Aorta (tissue), 5 donors: ENCODE measurements at places on chromosomes 11 and 22. TPM values are rescaled to one million over a fixed set of nuclear protein-coding genes. Genes with fewer than 3 reads are reported as not detected.

GRCh38 chr22:26684168-26684567 is 26.8 kb downstream of the MIAT start:
- H3K4me3 ChIP-seq, result no peak overlapping the region
- H3K27ac ChIP-seq, result no peak overlapping the region
- no peaks in the 10 kb centered on the region for H3K27me3 ChIP-seq

Gene DDI1
- total RNA-seq, result not detected

GRCh38 chr11:109971184-109971523 is 122.0 kb upstream of the ZC3H12C start:
- H3K36me3 ChIP-seq, result no peaks in the 10 kb centered on the region
- no peak overlapping the region for H3K27ac ChIP-seq
- H3K27me3 ChIP-seq, result no peaks in the 10 kb centered on the region
- no peaks in the 10 kb centered on the region for H3K4me1 ChIP-seq
- no peak overlapping the region for H3K4me3 ChIP-seq

Gene KCTD14
- total RNA-seq, result 2.0 TPM

DNA sequence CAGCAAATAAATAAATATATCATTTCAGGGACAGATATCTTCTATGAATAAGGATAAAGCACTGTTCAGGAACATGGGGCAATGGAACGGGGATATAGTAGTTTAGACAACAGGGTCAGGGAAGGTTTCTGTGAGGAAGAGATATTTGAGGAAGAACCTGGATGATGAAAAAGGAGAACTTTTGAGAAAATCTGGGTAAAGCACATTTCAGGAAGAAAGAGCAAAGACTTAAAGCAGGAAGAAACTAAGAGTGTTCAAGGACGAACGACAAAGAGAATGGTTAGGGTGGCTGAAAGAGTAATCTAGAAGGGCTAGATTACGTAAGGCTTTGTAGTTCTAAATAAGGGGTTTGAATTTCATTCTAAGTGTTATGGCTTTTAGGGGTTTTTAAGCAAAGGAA is 12.7 kb downstream of the DDI1 start:
- no peaks in the 10 kb centered on the region for H3K4me1 ChIP-seq
- no peaks in the 10 kb centered on the region for H3K27me3 ChIP-seq
- no peak for DNase-seq
- no peak overlapping the region for H3K4me3 ChIP-seq

Gene OR51B5
- 0.71 TPM for total RNA-seq

DNA sequence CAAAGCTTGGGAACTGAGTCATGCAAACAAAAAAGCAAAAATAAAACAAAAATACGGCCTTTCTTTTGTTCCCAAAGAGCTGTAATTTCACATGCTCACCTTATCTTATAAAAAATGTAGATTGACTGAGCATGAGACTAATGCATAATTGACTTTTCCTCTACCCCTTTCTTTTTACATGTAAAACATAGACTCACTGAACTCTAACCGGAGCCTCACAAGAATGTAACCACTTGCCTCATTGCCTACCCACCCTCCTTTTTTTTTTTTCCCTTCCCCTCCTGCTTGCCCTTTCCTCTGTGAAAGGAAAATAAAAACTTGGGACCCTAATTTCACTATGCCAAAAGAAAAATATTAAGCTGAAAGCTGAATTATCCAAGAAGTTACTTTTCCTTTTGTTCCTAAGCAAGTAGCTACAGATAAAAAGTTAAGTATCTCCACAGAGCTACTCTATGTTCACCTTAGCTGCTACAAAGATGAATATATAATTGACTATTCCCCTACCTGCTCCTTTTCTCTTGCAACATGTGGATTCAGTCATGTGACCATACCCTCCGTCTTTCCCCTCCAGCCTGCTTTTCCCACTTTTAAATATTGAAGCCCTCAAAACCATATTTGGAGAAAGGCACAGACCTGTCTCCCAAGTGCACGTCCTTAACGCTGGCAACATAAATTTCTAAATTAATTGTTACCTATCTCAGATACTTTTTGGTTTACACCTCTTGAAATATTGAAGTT is 39.6 kb upstream of the WEE1 start:
- no peaks in the 10 kb centered on the region for H3K27me3 ChIP-seq
- no peak overlapping the region for H3K27ac ChIP-seq
- DNase-seq, result no peak
- H3K4me1 ChIP-seq, result no peaks in the 10 kb centered on the region
- no peak overlapping the region for H3K4me3 ChIP-seq
- no peaks in the 10 kb centered on the region for H3K36me3 ChIP-seq

- peak; percentile 73 for DNase-seq
- no peaks in the 10 kb centered on the region for H3K27me3 ChIP-seq
- peaks cover 15% of the 10 kb centered on the region for H3K4me1 ChIP-seq
- H3K4me3 ChIP-seq, result no peak overlapping the region
Observed at GRCh38 chr11:35145271-35145670, 6.3 kb downstream of the CD44 start.

Gene SLCO2B1
- 82.4 TPM for total RNA-seq

Gene TSGA10IP
- not detected for total RNA-seq

Gene DEFB131B
- not detected for total RNA-seq

Gene GRAP2
- 2.0 TPM for total RNA-seq

Gene AGBL2
- 2.0 TPM for total RNA-seq

- no peak for DNase-seq
- H3K27me3 ChIP-seq, result no peaks in the 10 kb centered on the region
- H3K4me3 ChIP-seq, result no peak overlapping the region
- no peaks in the 10 kb centered on the region for H3K4me1 ChIP-seq
Observed at GRCh38 chr11:122772945-122773344, 65.4 kb upstream of the CRTAM start.

DNA sequence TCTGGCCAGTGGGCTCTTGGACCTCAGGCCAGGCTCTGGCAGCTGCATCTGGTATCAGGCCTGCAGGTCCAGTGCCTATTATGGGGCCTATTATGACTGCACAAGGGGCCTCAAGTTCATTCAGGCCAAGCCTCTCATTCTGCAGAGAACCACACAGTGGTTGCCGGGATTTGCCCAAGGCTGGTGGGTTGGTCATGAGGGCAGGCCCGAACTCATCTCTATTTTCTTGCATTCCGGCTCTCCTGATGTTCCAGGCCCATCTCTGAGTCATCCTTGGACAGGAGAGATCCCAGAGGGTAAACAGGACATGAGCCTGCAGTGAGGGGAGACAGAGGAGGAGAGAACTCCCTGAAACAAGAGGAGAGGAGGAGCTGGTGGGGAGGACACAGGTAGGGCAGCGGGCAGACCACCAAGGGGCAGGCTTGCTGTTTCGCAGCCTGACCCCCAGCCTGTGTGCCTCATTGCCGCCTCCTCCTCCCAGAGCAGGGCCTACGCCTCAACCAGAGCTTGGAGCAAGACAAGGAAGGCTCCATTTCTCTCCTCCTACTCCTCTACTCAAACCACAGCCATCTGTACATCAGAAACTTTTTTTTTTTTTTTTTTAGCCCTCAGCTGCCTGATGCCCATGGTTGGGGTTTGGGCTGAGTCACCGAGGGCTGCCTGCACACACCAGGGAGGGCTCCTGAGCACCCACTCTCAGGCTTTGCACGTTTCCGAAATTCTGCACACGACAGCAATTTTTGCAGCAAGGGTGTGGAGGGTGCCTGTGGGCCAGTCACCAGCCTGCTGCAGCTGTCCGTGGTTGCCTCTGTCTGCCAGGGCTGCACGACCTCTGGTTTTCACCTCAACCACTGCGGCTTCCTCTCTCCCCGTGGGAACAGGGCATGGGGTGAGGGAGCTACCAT is 12.7 kb upstream of the TREH start:
- no peak overlapping the region for H3K27ac ChIP-seq
- no peak overlapping the region for H3K4me3 ChIP-seq
- H3K27me3 ChIP-seq, result no peaks in the 10 kb centered on the region
- no peaks in the 10 kb centered on the region for H3K4me1 ChIP-seq
- H3K36me3 ChIP-seq, result no peaks in the 10 kb centered on the region
- no peak for DNase-seq

GRCh38 chr11:92711926-92712325 is 257.5 kb upstream of the MTNR1B start:
- DNase-seq, result no peak
- H3K27ac ChIP-seq, result no peak overlapping the region
- H3K36me3 ChIP-seq, result no peaks in the 10 kb centered on the region
- H3K27me3 ChIP-seq, result no peaks in the 10 kb centered on the region
- H3K4me3 ChIP-seq, result no peak overlapping the region

DNA sequence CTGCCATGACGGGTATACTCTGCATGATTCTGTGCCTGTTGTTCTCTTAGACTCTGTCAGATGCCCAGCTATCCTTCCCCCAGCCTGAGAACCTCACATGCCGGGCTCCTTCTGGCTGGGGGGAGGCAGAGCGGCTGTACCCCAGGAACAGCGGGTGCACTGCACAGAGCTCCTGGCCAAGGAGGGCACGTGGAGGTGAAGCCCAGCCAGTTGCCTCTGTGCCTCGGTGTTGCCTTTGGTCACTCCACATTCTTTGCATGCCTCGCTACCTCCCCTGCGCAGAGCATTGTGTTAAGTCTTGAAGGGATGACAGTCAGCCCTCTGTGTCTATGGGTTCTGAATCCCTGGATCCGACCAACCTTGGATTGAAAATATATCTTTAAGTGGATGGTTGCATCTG is 77.7 kb downstream of the FEZ1 start:
- DNase-seq, result no peak
- H3K27ac ChIP-seq, result no peak overlapping the region
- no peaks in the 10 kb centered on the region for H3K4me1 ChIP-seq
- H3K36me3 ChIP-seq, result no peaks in the 10 kb centered on the region
- no peak overlapping the region for H3K4me3 ChIP-seq
- no peaks in the 10 kb centered on the region for H3K27me3 ChIP-seq

GRCh38 chr22:19169002-19169946 is 9.3 kb downstream of the SLC25A1 start:
- H3K36me3 ChIP-seq, result no peaks in the 10 kb centered on the region
- no peak overlapping the region for H3K27ac ChIP-seq
- H3K4me1 ChIP-seq, result no peaks in the 10 kb centered on the region
- no peak overlapping the region for H3K4me3 ChIP-seq

DNA sequence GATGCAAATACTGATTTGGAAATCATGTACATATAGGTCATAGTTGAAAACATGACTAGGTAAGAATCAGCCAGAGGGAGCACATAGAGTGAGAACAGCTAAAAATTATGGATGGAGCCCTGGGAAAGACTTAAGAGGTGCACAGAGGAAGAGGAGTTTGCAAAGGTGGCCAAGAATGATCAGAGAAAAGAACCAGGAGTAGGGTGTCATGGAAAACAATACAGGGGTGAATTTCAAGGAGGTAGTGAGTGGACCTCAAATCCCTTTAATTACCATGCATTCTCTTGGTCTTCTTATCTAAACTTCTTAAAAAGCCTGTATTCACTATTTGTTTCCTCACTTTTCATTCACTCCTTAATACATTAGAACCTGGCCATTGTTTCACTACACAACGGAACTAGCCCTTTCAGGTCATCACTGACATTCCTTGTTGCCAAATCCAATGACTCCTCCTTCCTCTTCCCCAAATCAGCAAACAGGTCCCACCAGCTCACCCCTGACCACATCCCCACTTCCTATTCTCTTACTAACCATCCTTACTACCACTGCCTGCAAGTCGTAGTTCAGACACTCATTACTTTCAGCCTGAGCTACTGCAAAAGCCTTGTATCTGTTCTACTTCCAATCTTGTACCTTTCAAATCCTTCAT is 22.6 kb downstream of the BUD13 start:
- H3K27me3 ChIP-seq, result no peaks in the 10 kb centered on the region
- no peak overlapping the region for H3K27ac ChIP-seq
- peaks cover 5% of the 10 kb centered on the region for H3K36me3 ChIP-seq
- H3K4me3 ChIP-seq, result no peak overlapping the region

DNA sequence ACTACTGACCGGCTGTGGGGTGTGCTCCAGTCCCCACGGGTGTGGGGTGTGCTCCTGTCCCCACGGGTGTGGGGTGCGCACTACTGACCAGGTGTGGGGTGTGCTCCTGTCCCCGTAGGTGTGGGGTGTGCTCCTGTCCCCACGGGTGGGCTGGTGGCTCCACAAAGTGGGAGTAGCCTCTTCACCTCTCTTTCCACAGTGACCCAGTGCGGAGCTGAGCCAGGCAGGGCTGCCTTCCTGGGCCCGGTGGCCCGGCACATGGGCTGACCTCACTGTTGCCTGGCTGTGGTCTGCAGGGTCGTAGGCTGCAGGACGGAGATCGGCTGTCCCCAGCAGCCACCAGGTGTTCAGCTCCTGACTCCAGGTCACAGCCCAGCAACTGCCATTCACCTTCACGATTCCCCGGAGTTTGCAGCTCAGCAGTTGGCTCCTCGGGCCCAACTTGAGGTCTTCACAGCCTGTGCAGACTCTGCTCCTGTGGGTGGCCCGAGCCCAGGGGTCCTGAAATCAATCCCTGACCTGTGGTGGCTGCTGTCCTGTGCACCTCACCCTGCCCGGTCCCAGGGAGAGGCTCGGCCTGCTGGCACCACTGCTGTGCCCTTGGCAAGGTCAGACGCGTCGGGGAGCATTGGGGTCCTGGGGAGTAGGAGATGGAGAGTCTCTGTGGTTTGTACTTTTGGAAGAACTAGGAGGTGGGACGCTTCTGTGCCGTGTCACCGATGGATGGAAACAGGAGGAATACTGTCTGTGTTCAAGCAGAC is 414.3 kb downstream of the TBC1D22A start:
- H3K27ac ChIP-seq, result no peak overlapping the region
- H3K36me3 ChIP-seq, result no peaks in the 10 kb centered on the region
- no peaks in the 10 kb centered on the region for H3K27me3 ChIP-seq
- H3K4me3 ChIP-seq, result no peak overlapping the region
- H3K4me1 ChIP-seq, result no peaks in the 10 kb centered on the region
- DNase-seq, result peak; percentile 59

Gene PRG3
- not detected for total RNA-seq

GRCh38 chr11:57646194-57646798 is 3.4 kb downstream of the YPEL4 start:
- peak; percentile 61 for DNase-seq
- no peaks in the 10 kb centered on the region for H3K4me1 ChIP-seq
- H3K27ac ChIP-seq, result no peak overlapping the region
- no peaks in the 10 kb centered on the region for H3K27me3 ChIP-seq
- H3K4me3 ChIP-seq, result no peak overlapping the region
- H3K36me3 ChIP-seq, result no peaks in the 10 kb centered on the region

GRCh38 chr11:518463-519202 is 11.6 kb upstream of the RNH1 start:
- H3K36me3 ChIP-seq, result no peaks in the 10 kb centered on the region
- H3K4me1 ChIP-seq, result no peaks in the 10 kb centered on the region
- H3K27me3 ChIP-seq, result no peaks in the 10 kb centered on the region
- no peak overlapping the region for H3K4me3 ChIP-seq
- H3K27ac ChIP-seq, result peak overlapping the region; percentile 68
- peak; percentile 97 for DNase-seq

- DNase-seq, result no peak
- no peaks in the 10 kb centered on the region for H3K36me3 ChIP-seq
- H3K4me1 ChIP-seq, result no peaks in the 10 kb centered on the region
- H3K27ac ChIP-seq, result no peak overlapping the region
- no peaks in the 10 kb centered on the region for H3K27me3 ChIP-seq
Observed at GRCh38 chr11:14132312-14132711, 169.8 kb downstream of the SPON1 start.
